ENCODE measurements at places on chromosomes 12 and 14.

DNA sequence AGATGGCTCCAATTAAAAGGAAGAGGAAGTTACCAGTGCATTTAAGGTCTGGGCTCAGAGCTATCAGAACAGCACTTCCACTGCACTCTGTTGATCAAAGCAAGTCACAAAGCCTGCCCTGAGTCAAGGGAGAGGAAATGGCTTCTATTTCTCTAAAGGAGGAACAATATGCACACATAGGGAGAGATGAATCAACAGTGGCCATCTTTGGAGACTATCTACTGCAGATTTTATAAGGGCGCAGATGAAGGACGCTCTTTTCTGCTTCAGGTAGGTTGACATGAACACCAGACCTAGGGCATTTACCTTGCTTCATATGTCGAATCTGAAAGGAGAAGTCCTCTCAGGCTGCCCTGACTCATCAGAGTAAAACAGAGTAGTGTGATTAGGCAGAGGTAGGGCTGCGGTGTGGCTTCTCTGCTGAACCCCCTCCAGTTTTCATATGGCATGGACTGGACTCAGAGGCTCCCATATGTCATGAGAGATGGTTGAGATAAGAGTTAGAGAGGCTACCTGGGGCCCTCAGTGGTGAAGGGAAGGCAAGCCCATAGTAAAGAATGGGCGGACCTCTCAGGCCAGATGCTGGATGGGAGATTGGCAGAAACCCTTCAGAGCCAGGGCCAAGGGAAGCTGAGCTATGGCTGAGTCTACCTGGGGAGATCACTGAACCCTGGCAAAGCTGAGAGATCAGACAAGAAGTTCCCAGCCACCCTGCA, 84.4 kb downstream of the ARF6 start:
- no peak for DNase-seq

GRCh38 chr12:118060301-118061010, 523 bp downstream of the WSB2 start:
- DNase-seq: peak; percentile 36

- no peak for DNase-seq
Measured at GRCh38 chr12:44313188-44313587, 477.3 kb downstream of the TMEM117 start.

DNA sequence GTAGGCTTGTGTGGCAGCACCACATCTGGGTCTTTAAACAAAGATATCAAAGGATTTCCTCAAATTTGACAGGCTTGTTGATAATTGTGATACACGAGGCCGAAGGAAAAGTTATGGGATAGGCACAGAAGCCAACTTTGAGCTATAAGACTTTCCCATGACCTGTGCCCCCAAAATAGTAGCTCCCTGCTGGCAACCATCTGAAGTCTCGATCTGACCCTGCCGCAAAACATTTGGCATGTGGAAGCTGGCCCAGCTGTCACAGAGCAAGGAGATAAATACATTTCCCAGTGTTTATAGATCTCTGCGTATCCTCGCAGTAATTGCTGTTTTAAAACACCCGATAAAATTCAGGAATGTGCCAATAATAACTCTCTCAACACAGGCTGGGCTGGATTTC, 26.4 kb upstream of the RGS6 start:
- no peak for DNase-seq

- DNase-seq: no peak
Measured at GRCh38 chr12:77299910-77300669, 234.7 kb upstream of the E2F7 start.

DNA sequence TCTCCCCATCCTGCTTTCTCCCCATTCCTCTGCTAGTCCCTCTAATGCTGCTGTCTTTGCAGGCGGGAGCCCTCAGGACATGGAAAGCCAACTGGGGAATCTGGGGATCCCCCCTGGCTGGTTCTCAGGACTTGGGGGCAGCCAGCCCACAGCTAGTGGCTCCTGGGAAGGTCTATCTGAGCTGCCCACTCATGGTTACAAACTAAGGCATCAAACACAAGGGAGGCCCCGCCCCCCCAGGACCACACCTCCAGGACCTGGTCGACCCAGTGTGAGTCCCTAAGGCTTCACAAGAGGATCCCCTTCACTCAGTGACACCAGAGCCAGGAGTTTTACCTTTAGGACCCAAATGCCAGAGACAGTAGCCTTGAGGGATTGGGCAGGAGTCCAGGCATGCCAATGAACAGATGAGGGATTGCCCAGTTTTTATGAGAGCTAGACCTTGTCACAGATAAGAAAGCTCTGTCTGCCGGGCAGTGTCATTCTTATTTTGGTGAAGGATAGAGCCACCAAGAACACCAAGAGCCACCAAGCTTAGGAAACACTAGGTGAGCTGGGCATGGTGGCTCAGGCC, 8.0 kb upstream of the CPNE6 start:
- no peak for DNase-seq

GRCh38 chr12:93059925-93060665, 131.0 kb upstream of the EEA1 start:
- DNase-seq: no peak

DNA sequence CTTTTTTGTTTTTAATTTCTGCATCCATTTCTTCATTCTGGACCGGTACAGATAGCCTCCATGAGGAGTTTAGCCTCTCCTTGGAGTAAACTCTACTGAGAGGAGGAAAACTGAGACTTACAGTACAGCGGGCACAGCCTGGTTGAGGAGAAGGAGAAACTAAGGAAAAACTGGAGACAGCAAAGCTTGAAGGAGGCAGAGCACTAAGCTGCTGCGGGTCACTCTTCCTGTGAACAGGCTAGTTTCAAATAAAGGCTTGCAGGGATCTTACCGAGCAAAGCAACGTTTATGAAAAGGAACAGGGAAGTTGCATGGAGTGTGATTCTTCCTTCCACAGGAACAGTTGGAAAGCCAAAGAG, 348 bp upstream of the SSTR1 start:
- no peak for DNase-seq

Data from activated T-helper 2 cell treated with anti-CD3 and anti-CD28 coated beads, Interferon-gamma antibody, Interleukin-2, Interleukin-4, amounts not matched to agents 10 μg/mL and 5 μg/mL and 100 μg/mL, durations not matched to agents 14 hours and 24 hours and 36 hours (primary cell).